Caki2 (cell line): ENCODE measurements at places on chromosomes 7 and 10. TPM values are rescaled to one million over a fixed set of nuclear protein-coding genes. Genes with fewer than 3 reads are reported as not detected.

Gene PSD
- 0.78 and 0.87 TPM in 2 replicates for total RNA-seq

Gene GIMAP4
- total RNA-seq, result not detected in 2 replicates

Gene HOXA4
- total RNA-seq, result 5.6 and 10.3 TPM in 2 replicates

Gene UPP1
- 163 and 175 TPM in 2 replicates for total RNA-seq
